ENCODE measurements at places on chromosomes 1 and 21.

- no peak for DNase-seq
These were observed 24.3 kb upstream of the TRIM17 start for GRCh38 chr1:228440761-228441500.

DNA sequence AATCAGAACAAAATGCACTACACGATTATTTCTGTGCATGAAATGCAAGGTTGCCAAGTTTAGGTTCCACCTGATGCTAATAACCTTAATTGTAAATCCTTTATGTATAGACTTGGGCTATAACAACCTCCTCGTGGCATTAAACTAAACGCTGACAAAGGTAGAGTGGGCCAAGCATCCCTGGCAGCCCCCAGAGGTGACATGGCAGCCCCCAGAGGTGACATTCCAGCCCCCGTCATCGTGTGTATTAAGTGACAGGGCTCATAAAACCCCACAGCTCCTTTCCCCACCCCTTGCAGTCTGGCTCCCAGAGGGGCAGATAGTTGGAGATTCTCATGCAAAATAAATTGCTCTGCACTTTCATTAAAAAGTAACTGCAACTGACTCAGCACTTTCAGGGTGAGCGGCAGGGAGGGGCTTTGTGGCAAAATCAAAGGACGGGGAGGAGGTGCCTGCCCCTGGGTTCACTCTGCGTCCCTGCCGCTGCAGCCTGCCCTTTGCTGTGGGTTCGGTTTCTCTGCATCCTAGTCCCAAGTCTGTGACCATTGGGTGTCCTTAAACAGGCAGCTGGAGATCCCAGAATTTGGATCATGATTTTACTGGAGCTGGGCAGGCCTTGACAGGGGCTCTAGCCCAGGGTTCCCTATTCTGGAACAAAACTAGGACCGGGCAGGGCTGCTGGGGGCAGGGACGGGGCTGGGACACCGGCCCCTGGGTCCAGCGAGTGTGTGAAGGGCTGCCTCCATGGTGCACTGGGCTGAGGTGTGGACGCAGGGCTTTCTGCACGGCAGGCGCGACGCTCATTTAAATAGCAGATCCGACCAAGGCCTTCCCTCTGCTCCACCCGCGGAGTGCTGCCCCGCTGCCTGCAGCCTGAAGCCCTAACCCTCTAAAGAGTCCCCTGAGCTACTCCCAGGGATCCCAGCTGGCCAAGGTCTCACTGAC is 234.9 kb upstream of the VAMP3 start:
- DNase-seq: no peak

DNA sequence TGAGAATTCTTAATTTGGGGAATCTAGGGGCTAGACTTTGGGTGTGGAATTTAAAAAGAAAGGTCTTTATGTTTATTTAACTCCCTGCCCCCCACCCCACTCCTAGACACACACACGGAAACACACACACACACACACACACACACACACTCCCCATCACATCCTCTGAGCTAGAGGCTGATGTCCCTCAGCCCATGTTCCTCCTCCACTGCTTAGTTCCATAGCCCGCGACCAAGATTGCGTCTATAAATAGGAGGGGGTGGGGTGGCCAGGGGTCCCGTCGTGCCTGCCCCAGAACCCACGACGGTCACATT is 655 bp upstream of the KIRREL1 start:
- no peak for DNase-seq

DNA sequence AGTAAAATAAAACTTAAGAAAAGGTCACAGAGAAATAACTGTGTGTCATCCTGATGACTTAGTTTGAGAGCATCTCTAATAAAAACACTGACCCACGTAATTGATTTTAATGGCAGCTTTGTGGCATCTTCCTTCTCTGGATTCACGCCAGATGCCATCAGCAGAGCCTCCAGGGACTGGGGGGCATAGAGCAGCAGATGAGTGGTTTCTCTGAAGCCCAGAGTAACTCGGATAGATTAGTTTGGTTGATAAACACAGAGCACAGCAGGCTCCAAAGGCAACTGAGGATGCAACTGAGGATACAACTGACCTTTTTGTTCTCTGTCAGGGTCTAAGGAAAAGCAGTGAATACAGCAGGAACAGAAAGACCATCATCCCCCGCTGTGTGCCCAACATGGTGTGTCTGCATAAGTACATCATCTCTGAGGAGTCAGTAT is 180.8 kb downstream of the RPS6KC1 start:
- peak; percentile 30 for DNase-seq

- no peak for DNase-seq
These were observed 584 bp upstream of the C1orf141 start for GRCh38 chr1:67135354-67135753.

DNA sequence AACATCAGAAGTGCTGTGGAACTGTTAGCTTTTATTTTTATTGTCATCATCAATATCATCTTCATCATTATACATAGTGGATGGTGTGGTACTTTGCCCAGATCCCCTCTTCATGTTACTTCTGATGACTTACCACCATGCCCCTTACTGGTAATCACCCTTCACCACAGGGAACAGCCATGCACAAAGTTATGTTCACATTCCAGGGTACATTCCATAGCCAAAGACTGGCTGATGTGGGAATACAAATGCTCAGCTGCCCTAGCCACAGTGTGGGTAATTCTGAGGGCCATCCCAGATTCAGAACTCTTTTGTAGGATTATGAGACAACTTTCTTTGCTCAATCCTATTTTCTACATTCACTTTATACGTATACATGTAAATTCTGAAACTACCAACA is 691.3 kb upstream of the CXADR start:
- DNase-seq: no peak

DNA sequence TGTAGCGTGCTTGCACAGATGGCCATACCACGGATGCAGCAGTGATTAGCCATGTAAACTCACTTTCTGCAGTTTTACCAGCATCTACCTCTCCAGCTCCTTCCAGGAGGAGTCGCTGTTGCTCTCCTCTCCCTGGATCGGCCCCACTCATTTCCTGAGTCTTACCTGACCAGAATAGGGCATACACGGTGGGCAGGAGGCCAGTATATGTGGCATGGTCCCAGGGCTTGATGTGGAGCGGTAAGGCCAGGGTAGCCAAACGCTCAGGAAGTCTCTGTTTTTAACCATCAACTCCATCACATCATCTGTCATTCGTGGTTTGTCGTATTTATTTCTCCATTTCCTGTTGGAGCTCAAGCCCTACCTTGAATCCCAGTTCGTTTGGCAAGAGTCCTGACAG is 163.4 kb upstream of the USP24 start:
- DNase-seq: no peak

GRCh38 chr1:244325056-244325758 is 126.5 kb downstream of the ADSS2 start:
- DNase-seq: no peak

- DNase-seq: peak; percentile 42
These were observed at the start of gene CFAP126 for GRCh38 chr1:161367684-161368400. Gene CFAP126, minus strand, starts transcription at chr1:161367876. Its CDS starts 8 bp downstream, at chr1:161367868.

DNA sequence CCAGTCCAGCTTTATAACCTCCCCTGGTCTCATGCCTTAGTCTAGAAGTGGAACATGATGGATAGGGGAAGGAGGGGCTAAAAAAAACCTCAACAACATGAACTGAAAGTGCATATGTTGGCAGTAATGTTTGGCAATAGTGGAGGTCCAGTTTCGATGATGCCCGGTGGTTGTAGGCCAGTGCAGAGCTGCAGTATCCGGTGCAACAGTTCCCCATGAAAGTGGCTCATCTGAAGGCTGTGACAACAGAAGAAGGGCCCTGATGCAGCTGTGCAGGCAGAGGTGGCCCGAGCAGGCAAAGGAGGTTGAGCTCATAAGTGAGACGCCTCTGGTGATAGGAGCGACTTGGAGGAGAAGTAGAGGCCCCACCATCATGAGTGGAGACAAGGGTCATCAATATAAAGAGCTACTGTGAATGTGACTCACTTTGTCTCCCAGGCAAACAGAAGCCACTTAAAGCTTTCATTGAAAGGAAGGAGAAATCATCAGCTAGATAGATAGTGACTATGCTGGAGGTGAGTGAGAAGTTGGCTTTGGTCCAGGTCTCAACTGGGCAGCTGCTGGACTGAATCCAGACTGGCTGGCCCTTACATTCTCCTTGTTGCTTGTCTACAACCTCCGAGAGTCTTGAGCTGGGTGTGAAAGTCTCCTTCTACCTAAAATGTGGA is 10.2 kb upstream of the CREG1 start:
- DNase-seq: no peak

GRCh38 chr1:21869620-21870121 is 57.6 kb downstream of the LDLRAD2 start:
- no peak for DNase-seq

DNA sequence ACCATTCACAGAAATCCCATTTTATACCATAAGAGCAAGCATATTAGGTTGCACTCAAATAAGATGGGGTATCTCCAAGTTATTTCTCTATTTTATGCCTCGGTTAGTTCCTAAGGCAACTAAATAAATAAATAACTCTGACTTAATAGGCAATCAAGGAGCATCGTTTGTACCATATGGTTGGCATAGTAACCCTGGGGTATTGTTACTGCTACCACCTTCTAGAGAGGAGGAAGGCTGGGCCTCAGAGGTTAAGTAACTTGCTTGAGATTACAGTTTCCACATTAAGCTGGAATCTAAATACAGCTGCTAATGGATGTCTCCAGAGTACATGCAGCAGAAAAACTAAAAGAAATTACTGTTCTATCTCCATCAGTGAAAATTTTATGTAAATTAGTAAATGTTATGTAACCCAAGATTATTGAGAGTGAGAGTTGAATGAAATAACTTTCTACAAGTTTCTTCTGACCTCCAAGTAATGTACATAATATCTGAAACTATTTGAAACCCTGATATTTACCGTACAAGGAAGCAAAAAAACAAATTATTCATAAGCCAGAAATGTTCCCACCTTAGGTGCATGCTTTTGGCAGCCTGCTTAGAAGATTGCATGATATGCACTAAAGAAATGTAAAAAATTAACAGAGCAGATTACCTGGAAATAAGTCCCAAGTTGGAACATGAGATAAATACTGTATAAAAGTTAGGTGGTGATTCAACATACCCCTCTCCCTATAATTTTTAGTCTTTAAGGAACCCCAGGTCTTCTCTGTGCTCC is 127.0 kb downstream of the CRB1 start:
- no peak for DNase-seq

DNA sequence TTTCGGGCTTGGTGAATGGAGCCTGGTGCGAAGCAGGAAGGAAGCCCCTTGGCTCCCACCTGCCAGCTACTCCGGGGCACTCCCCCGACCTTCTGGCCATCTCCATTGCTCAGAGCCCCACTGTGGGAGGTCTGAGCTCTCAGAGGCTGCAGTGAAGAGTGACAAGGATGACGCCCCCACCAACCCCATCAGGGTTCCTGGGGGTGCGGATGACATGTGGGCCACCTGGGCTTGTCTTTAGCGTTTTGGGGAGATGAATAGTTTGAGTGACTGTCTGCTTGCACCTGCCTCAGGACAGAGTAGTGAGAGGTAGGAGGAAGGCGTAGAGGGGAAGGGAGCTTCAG is 43.2 kb upstream of the LBR start:
- no peak for DNase-seq

DNA sequence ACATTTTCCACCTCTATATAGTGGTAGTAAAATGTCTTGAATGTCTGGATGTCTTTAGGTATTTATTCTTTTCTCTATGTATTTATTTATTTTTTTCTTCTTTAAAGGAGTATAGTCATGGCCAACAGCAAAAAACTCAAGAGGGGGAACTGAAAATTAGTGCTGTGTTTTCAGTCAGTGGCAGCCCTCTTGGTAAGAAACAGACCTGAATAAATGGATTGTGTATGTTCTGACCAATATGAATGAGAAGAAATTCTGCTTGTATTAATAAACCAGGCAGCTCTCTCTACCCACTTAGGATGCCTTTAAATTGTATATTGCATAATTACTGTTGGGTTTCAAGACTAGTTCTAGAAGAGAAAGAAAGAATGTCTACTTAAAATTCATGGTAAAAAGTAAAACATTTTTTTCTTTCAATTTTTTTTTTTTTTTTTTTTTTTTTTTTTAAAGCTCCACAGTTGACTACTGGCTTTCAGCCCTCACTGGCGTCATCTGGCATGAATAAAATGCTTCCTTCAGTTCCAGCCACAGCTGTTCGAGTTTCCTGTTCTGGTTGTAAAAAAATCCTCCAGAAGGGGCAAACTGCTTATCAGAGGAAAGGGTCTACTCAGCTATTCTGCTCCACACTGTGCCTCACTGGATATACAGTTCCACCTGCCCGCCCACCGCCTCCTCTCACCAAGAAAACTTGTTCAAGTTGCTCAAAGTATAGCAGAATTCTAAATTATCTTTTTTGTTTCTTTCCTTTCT is 101.6 kb downstream of the ZMYM4 start:
- DNase-seq: no peak

DNA sequence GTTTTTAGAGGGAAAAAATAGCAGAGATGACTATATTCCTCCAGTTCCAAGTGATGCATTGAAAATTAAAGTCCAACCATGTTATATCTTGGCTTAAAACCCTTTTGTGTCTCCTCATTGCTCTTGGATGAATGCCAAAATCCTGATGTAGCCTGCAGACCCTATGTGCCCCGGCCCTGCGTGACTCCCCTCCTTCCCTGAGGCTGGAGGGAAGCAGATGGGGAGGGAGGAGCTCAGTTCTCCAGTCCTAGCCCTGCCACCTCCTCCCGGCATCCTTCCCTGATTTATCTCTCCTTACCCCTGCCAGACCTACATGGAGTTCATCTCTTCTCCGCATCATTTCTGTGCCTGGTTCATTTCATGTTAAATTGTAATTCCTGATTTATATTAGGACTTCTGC is 397.4 kb downstream of the PTPRU start:
- DNase-seq: no peak

DNA sequence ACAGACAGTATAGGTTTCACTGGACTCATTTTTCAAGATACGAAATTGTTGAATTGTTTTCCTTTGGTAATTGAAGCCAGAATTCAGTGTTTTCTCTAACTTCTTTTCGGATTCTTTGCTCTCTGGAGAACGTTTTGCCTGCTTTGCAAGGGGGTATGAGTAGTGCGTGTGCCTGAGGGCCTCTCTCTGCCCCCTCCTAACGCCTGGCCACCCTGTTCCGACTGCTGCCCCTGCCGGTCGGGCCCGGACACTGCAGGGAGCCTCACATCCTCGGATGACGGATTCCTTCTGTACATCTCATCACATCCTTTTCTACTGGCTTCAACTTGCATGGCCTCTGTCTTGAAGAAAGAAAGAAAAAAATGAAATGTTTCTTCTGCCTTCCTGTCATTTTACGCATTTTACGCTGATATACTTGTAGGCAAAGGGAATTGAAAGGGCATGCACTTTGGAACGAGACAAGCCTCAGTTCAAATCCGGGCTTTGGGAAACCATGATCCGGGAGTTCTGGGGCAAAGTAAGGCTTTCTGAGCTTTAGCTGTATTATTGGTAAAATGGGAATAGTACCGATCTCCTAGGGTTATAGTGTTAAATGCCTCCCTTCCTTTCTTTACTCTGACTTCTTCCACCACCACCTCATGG is 65.1 kb downstream of the DISC1 start:
- no peak for DNase-seq

DNA sequence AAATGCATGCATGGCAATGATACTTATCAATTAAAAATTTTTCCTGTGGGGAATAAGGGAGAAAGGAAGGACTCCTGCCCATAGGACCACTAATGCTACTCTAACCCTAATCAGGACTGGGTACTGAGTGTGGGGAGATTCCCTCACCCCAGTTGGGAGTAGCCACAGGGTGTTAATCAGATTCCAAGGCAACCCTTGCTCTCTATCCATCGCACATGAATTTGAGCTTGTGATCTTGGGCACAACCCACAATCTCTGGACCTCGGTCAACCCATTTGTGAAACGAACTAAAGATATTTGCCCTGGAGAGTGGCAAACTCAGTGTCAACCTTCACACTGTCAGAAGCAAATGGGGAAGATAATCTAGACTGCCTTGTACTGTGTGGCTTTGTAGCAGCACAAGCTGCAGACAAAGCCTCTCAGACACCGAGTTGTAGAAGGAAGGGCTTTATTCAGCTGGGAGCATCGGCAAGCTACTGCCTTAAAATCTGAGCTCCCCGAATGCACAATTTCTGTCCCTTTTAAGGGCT is 69.5 kb downstream of the SERINC2 start:
- DNase-seq: no peak

Measured in NCI-H1417 treated with DMSO at 0.1 percent for 48 hours (cell line).